ENCODE measurements at places on chromosomes 7 and 10. TPM values are rescaled to one million over a fixed set of nuclear protein-coding genes. Genes with fewer than 3 reads are reported as not detected.

PIK3CG gene
- total RNA-seq, result 9.9 TPM

ALOX5 gene
- 0.21 TPM for total RNA-seq

CNNM1 gene
- total RNA-seq, result 1.5 TPM

ANKRD22 gene
- total RNA-seq, result 0.37 TPM

LEP gene
- total RNA-seq, result not detected

ADAMTS14 gene
- total RNA-seq, result not detected

HOXA6 gene
- total RNA-seq, result not detected

PLA2G12B gene
- total RNA-seq, result not detected

TMEM139 gene
- 1.2 TPM for total RNA-seq

ANKRD30A gene
- total RNA-seq, result not detected

GRCh38 chr10:15052121-15052520 lies 8.4 kb downstream of the OLAH start:
- no peak for DNase-seq

- no peak for DNase-seq
Measured at GRCh38 chr7:141949451-141949850, 2.7 kb upstream of the CLEC5A start.

DNA sequence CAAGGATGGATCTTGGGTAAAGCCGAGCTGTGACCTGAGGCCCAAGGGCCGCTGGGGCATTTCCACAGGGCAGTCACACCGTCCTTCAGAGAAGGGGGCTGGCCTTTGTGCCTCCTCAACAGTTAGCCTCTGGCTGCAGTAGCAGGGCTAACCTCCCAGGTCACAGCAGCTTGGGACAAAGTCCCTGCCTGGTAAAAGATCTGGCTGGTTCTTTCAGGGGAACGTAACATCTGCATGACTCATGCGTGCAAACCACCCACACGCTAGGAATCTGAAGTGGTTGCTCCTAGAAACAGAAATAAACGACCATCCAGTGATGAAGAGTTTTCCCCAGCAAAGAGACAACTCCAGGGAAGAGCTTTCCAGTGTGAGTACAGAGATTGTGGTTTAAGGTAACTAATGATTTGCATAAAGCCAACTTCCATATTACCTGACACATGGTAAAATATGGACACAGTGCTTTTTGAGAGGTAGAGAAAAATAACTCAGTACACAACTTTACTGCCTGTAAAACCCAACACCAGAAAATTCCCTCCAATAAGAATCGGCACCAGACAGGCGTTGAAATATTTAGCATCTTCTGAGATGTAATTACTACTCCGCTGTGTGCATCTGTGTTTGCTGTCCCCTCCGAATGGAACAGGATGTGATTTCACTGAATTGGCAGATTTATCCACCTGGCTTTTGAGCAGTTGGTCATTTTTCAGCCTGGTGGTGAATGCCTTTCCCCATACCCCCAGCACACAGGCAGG lies 84.9 kb upstream of the ADRB1 start:
- DNase-seq, result peak; percentile 53

DNA sequence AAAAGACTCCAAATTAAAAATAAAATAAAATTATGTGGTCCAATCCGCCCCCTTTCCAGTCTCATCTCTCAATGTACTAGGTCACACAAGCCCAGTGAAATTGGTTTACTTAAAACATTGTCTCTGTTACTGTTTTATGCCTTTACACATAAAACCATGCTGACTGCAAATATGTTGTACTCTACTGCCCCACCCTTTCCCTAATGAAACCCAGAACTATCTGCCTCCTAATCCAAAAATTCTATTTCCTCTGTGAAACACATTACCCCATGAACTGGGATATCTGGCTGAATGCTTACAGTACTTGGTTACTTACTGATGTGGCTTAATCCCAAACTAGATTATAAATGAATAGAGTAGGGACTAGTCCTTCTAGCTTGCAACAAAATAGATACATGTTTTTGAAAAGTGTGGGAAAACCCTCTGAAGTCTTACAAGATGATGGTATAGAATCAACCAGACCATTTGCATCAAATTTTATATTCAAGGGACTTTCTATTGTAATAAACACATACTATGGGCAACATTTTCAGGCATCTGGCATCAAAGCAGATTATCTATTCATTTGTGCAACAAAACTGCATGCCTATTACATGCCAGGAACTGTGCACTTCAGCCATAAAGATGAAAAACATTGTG lies 10.0 kb upstream of the KMT2E start:
- DNase-seq, result no peak

DNA sequence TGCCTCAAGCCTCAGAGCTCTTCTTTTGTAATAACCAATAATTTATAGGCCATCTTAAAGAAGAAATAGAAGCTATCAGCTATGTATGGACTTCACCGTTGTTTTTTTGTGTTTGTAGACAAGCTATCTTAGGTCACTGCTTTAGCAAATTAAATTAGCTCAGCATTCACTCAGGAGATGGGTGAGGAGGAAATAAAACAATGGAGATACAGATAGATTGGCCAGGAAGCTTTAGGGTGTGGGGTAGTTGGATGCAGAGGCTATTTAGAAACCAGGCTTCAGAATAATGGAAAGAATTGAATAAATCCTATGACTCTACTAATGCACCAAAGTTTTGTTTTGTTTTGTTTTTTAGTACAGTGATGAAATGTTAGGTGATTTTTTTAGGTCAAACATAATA lies 66.1 kb downstream of the MDFIC start:
- no peak for DNase-seq

DNA sequence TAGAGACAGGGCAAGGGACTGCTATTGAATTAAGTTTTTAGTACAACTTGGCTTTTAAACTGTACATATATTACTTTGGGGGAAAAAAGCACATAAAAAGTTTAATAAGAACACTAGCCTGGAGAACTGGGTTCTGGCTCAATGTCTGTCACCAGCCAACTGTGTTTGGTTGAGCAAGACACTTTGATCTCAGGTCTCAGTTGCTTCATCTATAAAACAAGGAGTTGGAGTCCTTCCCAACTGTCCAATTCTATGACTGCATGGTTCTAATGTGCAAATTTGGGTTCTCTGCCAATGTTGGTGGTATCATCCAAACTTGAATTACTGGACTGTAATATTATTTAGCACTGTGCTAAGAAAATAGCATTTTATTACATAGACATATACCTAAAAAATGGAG lies 50.3 kb downstream of the ATXN7L1 start:
- no peak for DNase-seq

- peak; percentile 51 for DNase-seq
Measured at GRCh38 chr7:20797462-20798080, 10.9 kb upstream of the SP8 start.

DNA sequence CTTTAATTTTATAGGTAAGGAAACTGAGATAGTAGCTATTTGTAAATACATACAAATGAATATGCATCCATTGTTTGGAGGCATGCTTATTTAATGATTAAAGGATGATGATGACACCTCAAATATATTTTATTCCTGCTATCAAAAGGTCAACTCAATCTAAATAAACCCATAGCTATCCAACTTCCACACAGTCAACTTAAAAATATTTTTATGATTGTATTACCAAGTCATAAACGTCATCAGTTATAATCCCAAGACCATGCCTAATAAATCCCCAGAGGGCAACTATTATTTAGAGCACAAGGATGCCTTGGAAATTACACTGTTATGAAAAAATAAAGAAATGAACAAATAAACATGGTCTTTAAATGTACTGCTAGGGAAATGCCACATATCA lies 102.1 kb downstream of the MPP7 start:
- DNase-seq, result no peak

DNA sequence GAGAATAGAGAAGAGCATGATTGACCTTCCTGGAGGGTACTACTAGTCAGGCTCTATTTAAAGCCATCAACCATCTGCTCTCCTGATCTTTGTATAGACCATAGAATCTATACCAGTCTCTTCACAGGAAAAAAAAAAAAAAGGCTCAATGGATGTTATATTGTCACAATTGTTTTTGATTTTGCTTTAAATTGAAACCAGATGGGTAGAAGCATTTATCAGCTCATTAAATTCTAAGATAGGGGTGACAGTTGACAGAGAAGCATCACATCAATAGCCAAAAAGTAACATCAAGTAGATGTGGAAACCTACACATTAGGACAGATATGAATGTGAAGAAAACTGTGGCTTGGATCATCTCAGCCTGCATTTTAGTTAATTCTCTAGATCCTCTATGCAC lies 558.9 kb upstream of the MBL2 start:
- DNase-seq, result no peak

DNA sequence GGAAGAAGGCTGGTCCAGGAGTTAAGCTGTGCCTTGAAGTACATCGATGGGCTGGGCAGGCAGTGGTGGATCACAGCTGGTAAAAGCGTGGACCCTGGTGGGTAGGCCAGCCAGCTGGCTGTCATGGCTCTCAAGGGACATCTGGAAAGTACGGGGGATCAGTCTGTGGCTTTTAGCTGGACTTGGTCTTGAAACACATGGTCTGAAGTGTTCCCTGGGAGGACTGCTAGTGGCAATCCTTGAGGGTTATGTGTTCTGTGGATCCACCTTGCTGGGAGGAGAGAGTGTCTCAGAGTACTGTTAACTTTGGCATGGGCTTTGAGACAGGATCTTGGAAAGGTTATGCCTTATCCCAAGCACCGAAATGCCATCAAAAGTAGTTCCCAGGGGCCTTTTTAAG lies 754.3 kb downstream of the SUGCT start:
- no peak for DNase-seq

- peak; percentile 83 for DNase-seq
Measured at GRCh38 chr10:119313644-119314043, 106.3 kb downstream of the GRK5 start.

DNA sequence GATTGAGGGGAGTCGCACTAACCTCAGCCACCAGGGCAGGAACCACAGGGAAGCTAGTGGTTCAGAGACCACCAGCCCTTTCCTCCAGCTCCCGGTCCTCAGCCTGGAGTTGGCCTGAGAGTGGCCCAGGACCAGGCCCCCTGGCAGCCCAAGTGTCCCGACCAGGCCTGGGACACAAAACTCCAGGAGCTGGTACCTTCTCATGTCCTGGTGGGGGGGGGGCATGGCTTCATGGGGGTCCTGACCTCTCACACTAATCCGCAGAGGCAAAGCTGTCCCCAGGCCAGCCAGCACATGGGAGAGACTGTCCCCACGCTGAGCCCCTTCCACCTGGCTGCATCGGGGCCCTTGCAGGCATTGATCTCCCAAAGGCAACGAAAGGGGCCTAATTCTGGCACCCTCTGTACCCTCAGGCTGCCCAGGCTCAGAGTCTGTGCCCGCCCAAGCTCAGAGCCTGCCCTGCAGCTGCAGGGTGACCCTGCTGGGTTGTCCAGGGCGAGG lies 28.2 kb downstream of the GPRIN2 start:
- no peak for DNase-seq

- DNase-seq, result no peak
Measured at GRCh38 chr7:5212633-5213285, 22.7 kb downstream of the WIPI2 start.

DNA sequence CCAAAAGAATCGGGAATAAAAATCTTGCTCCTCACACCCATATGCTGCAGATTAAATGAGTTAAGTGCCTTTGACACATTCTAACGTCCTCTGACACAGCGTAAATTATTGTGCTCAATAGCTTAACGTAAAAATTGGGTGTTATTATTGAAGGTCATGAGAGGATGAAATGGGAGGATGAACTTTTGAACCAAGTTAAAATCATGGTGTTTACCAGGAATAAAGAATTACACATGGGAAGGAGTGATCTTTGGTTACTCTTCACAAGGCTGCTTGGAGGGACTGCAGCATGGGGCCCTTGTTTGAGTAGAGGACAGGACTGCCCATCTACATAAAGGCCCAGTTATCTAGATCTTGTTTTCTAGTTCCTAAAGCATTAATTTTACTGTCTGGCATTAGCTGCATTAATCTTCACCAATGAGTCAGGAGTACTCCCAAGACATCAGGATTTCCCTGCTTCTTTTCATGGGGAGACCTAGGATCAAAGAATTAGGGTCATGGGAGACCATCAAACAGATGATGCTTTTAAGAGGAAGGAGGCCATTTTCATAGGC lies 84.9 kb upstream of the PRR15 start:
- DNase-seq, result no peak

DNA sequence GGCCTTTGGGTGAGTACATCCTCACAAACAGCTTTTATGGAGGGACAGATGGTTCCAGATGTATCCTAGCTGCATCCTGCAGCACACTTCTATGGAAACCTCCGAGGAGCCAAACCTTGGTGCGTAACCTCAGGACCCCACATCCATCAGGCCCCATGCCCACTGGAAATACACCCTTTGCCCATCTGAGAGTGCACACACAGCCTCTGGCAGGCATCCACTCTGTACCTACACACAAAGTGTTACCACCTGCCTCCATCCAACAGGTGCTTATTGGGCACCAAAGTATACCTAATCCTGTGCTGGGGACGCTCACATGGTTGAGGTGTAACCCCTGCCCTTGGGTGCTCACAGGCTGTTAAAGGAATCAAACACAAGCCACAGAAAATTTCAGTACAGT lies 117.9 kb downstream of the ADCY1 start:
- no peak for DNase-seq

GRCh38 chr10:52436664-52437063 lies 122.6 kb downstream of the DKK1 start:
- DNase-seq, result no peak

DNA sequence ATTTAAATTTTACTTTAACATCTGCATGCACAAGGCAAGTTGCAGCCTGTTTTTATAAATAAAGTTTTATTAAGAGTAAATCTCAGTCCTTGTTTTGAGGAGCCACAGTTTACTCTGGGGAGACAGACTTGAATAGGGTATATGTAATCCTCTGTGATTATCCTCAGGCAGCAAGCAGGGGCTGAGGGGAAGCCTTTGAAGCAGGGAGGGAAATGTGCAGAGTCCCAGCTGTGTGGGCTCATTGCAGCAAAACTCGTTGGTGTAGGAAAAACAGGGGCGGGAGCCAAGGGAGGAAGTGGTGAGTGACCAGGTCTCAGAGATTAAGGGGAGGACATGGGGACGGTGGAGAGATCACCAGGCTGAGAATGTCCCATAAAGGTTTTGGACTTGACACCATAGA lies 34.3 kb upstream of the SMC3 start:
- DNase-seq, result no peak
